ENCODE measurements at places on chromosomes 12 and 14. TPM values are rescaled to one million over a fixed set of nuclear protein-coding genes. Genes with fewer than 3 reads are reported as not detected.
A peak's percentile ranks its signal among the peaks of the same experiment; 100 is the strongest.

DNA sequence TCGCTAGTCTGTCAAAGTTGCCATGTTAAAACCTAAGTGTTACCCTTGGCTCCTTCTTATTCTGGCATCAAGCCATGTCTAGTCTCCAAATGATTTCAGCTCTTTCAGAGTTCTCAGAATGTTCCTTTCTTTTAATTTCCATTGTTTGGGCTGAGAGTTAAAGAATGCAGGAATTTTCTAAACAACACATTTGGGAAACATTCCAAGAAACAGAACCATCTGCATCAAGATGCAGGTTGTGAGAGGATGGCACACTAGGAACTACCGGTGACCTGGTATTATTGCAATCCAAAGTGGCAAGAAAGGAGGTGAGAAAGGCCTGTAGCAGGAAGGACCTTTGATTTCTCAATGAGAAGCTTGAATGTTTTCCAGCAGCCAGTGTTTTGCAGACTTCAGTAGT lies 30.1 kb downstream of the SLC35F4 start:
- H3K4me3 ChIP-seq: no peak overlapping the region
- DNase-seq: no peak
- H3K27ac ChIP-seq: no peak overlapping the region

- H3K27ac ChIP-seq: no peak overlapping the region
- no peaks in the 10 kb centered on the region for H3K27me3 ChIP-seq
- H3K36me3 ChIP-seq: no peaks in the 10 kb centered on the region
- DNase-seq: no peak
- no peaks in the 10 kb centered on the region for H3K4me1 ChIP-seq
Measured at GRCh38 chr12:9144730-9145106, 29.0 kb upstream of the A2M start.

TGM1 gene
- 131 TPM for polyA plus RNA-seq

DNA sequence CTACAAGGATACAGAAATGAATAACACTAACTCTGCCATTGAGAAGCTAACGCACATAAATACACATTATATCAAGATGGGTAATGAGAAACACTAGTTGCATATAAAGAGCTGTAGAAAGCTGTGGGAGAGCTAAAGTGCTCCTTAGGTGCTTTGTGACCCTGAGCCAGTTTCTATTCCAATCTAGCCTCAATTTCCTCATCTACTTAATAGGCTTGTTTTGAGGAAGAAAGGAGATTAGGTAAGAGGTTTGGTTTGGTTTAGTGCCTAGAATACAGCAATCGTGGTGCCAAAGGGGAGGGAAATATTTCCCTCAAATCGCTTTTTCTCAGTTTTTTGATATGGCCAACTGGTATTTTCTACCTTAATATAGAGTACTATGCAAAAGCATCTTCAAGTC lies 994 bp downstream of the SRP54 start:
- H3K27me3 ChIP-seq: no peaks in the 10 kb centered on the region
- DNase-seq: peak; percentile 6
- H3K4me3 ChIP-seq: peak overlapping the region; percentile 77
- no peaks in the 10 kb centered on the region for H3K36me3 ChIP-seq
- H3K4me1 ChIP-seq: peaks cover 23% of the 10 kb centered on the region

MIP gene
- not detected for polyA plus RNA-seq

DNA sequence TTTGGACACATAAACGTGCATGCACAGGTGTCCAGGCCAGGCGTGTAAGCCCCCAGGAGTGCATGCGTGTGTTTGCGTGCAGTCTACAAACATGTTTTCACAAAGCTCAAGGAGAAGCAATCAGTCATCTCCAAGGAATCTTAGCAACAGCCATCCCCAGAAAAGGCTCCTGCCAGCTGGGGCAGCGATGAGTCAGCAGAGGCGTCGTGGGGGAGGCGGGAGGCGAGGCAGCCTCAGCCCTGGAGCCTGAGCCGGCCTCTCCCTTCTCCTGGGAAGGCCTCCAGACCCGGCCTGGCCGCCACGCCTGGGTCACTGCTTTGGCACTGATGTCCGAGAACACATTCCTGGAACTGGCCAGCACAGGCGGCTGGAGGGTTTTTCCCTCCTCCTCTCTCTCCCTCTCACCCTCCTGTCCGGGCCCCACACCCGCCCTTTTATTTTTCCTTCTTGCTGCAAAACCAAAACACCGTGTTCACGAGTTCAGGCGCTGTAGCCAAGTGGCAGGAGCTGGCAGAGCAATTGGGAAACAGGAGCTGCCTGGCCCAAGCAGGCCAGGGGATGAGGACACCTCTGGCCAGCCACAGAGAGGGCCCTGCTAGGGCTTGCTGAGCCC lies 92.7 kb downstream of the LRRC74A start:
- no peaks in the 10 kb centered on the region for H3K36me3 ChIP-seq
- DNase-seq: peak; percentile 97
- H3K27ac ChIP-seq: peak overlapping the region; percentile 93
- no peak overlapping the region for H3K4me3 ChIP-seq
- no peaks in the 10 kb centered on the region for H3K27me3 ChIP-seq

RPS6KA5 gene
- polyA plus RNA-seq: 1.6 TPM

HNRNPA1 gene
- 1,040 TPM for polyA plus RNA-seq

ETFBKMT gene
- 2.4 TPM for polyA plus RNA-seq

DNA sequence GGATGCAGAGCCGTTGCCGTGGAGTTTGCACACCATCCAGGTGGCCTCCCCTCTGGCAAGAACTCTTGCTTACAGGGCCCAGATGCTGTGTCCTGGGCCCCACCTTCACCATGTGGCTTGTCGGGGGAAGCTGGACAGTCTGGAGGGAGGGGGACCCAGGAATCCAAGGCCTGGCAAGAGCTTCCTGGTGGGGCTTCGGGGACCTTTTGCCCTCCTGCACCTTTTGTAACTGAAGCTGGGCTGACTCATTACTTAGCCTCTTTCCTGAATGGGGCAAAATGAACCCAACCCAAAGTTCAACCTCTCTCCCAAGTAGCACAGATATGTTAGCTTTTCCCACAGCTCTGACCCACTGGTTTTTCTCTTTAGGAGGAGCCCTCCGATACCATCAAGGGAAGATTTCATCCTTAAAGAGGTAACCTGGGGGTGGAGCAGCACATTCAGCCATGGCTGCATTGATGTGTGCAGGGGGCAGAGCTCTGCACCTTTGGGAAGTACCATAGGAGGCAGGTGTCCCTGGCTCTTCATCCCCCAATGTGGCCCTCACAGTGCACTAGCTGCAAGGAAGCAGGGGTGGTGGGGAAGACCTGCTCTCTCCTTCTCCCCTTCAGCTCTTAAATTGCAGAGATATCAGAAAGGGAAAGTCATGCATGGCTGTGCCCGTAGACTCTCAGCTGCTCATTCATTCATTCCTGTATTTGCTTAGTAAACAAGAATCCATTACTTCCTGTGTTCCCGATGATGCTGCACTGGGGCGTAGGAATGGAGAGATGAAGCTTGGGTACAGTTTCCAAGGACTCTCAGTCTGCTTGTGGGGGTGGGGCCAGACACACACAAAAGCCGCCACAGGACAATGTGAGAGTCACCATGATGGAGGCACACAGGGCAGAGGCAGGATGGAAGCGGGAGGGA lies 13.0 kb downstream of the MVK start:
- no peak overlapping the region for H3K27ac ChIP-seq
- H3K4me1 ChIP-seq: no peaks in the 10 kb centered on the region
- H3K4me3 ChIP-seq: no peak overlapping the region
- H3K36me3 ChIP-seq: peaks cover 92% of the 10 kb centered on the region
- no peak for DNase-seq
- no peaks in the 10 kb centered on the region for H3K27me3 ChIP-seq

SOAT2 gene
- polyA plus RNA-seq: not detected

CLEC6A gene
- not detected for polyA plus RNA-seq

TAS2R20 gene
- 0.35 TPM for polyA plus RNA-seq

GRCh38 chr12:4001841-4002240 lies 128.6 kb upstream of the PARP11 start:
- H3K27me3 ChIP-seq: no peaks in the 10 kb centered on the region
- no peak for DNase-seq
- no peak overlapping the region for H3K27ac ChIP-seq
- no peaks in the 10 kb centered on the region for H3K36me3 ChIP-seq
- no peaks in the 10 kb centered on the region for H3K4me1 ChIP-seq
- H3K4me3 ChIP-seq: no peak overlapping the region

DNA sequence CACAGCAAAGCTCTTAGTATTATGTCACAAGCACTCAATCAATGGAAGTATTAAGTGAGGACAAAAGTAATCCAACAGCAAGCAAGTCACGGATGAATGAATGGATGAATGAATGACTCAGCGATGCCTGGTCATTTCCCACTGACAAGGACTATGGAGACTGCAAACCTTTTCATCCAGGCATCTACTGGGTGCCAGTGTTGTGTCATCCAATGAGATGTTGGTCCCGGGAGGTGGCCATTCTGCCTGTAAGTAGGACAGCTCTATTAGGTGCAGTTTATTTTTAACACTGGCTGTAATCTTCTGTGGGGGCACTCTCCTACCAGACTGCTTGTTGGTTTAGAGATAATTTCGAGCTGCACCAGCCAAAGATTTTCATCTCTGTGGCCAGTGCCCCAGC lies 39.4 kb downstream of the STAB2 start:
- no peak overlapping the region for H3K27ac ChIP-seq
- no peaks in the 10 kb centered on the region for H3K27me3 ChIP-seq
- no peaks in the 10 kb centered on the region for H3K36me3 ChIP-seq
- DNase-seq: peak; percentile 74
- H3K4me1 ChIP-seq: no peaks in the 10 kb centered on the region

DNA sequence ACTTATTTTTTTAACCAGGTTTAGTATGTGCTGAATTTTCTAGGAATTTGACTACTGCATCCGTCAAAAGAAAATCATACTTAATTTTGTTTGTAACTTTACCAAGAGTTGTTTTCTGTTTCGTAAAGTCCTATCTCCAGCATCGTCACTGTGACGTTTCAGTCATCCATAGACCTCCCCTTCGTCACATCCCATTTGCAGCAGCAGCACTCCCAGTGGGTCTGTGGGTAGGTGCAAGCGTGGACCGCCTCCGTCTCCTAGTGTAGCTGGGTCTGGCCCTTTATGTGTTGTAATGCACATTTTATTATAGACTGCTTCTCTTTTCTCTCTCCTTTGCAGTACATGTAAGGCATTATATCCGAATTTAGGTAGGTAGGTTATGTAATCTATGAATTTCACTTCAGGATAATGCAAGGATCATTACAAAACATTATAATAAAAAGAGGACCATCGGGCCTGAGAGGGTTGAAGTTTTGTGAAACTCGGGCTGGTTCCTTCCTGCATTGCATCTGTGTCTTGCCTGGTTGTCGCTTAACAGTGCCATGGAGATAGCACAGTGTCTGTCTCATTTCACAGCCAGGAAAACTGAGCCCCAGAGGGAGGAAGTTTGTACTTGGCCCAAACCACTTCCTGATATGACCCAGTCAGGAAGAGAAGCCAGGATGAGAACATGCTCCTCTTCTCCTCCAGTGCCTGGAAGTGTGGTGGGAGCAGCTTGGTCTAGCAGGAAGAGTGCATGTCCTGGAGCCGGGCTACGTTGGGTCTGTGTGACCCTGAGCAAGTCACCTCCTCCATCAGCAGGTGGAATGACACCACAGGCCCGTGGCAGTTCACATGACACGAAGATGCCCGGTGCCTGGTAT lies 41.3 kb downstream of the EVL start:
- H3K27ac ChIP-seq: no peak overlapping the region
- H3K4me3 ChIP-seq: no peak overlapping the region
- DNase-seq: no peak
- no peaks in the 10 kb centered on the region for H3K27me3 ChIP-seq
- peaks cover 67% of the 10 kb centered on the region for H3K4me1 ChIP-seq

WNT1 gene
- polyA plus RNA-seq: not detected

GRCh38 chr14:101194373-101195308 lies 291.1 kb upstream of the RTL1 start:
- H3K36me3 ChIP-seq: no peaks in the 10 kb centered on the region
- no peaks in the 10 kb centered on the region for H3K4me1 ChIP-seq
- no peak for DNase-seq
- H3K27ac ChIP-seq: no peak overlapping the region

GRCh38 chr14:50230401-50230700 lies 1.0 kb downstream of the SOS2 start:
- DNase-seq: no peak
- H3K27ac ChIP-seq: peak overlapping the region; percentile 98
- H3K36me3 ChIP-seq: no peaks in the 10 kb centered on the region

DNA sequence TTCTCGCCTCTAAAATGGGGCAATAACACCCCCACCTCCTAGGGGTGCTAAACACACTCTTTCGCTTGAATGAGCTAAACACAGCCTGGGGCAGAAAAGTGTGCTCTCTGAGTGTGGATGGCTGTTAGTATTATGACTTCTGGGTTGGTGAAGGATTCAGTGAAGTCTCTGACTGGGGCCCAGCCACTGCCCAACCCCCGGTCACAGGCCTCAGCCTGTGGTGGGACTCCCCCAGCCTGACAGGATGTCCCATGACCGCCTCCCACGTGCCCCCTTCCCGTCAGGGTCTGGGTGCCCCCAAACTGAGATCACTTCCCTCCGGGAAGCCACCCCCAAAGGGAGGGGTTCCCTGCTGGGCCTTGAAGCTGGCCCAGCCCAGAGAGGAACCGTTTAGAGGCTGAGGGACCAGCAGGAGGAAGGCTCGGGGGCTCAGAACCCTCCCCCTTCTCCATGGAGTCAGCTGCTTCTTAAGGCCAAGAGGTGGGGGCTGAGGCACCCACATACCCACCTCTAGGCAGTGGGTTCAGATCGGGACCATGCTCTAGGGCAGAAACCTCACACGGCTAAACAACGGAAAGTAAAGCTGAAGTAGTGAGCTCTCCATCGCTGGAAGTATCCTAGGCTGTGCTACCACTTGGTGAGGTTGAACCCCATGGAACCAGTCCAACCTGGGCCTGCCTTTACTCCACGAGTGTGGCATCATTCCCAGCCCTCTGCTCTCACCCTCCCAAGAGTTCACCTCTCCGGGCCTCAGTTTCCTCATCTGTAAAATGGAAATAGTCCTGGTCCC lies 13.8 kb downstream of the DTX1 start:
- no peaks in the 10 kb centered on the region for H3K27me3 ChIP-seq
- H3K4me3 ChIP-seq: no peak overlapping the region
- H3K27ac ChIP-seq: no peak overlapping the region
- H3K4me1 ChIP-seq: no peaks in the 10 kb centered on the region
- no peak for DNase-seq
- no peaks in the 10 kb centered on the region for H3K36me3 ChIP-seq

- peaks cover 52% of the 10 kb centered on the region for H3K4me1 ChIP-seq
- H3K27me3 ChIP-seq: no peaks in the 10 kb centered on the region
- peaks cover 99% of the 10 kb centered on the region for H3K36me3 ChIP-seq
- peak overlapping the region; percentile 81 for H3K27ac ChIP-seq
- DNase-seq: no peak
Measured at GRCh38 chr14:103732868-103733620, 17.4 kb downstream of the ZFYVE21 start.

DNA sequence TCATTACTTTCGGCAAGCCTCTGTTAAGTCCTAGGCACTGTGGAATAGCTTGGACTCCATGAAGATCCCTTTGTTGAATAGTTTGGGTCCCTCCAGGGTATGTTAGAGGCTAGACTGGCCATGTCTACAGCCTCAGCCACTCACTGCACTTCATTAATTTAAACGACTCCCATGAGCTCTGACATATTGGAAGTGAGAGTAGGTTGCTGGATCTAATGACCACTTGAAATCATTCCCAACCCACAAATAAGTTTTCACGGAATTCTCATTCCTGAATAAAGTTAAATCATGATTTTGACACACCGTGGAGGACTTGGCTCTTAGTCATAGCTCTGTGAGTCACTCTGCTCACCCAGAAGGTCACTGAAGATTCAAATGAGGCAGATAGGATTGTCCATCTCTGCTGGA lies 21.4 kb upstream of the APPL2 start:
- DNase-seq: no peak
- no peaks in the 10 kb centered on the region for H3K27me3 ChIP-seq
- H3K4me1 ChIP-seq: no peaks in the 10 kb centered on the region
- no peak overlapping the region for H3K4me3 ChIP-seq

- no peak for DNase-seq
- no peaks in the 10 kb centered on the region for H3K27me3 ChIP-seq
- H3K27ac ChIP-seq: no peak overlapping the region
- peaks cover 37% of the 10 kb centered on the region for H3K4me1 ChIP-seq
- H3K4me3 ChIP-seq: no peak overlapping the region
Measured at GRCh38 chr14:22475381-22475780, 113.6 kb downstream of the DAD1 start.
